Endothelial cell of umbilical vein (primary cell): ENCODE measurements at places on chromosomes 13 and 19. TPM values are rescaled to one million over a fixed set of nuclear protein-coding genes. Genes with fewer than 3 reads are reported as not detected.
A peak's percentile ranks its signal among the peaks of the same experiment; 100 is the strongest.

DNA sequence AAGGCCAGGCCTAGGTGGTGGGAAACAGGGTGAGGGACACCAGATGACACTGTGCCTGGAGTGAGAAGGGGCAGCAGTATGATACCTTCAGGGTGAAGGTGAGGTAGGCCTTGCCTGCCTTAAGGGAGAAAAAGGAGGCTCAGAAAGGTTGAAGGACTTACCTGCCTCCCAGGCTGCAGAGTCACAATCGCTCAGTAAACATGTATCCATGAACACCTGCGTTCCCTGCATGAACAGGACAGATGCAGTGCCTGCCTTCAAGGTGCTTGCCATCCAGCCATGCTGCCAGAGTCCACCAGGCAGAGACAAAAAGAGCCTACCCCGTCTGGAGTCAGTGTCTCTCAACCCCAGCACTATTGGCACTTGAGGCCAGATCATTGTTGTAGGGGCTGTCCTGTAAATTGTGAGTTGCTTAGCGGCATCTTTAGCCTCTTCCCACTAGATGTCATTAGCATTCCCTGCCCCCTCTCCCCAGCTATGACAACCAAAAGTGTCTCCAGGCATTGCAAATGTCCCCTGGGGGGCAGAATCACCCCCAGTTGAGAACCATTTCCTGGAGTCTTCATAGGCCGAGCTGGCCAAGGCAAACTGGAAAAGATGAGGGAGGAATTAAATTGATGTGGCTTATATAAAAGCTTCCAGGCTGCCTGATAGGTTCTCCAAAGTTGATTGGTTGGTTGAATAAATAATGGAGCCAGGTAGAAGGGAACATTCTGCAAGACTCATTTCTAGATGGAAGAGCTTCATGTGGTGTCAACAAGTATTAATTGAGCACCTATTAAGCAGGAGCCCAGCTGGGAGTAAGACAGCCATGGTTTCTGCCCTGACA, 1.7 kb downstream of the MAP3K10 start:
- DNase-seq: no peak

GRCh38 chr19:7326105-7326877, 22.4 kb upstream of the ARHGEF18 start:
- peak; percentile 22 for DNase-seq

DNA sequence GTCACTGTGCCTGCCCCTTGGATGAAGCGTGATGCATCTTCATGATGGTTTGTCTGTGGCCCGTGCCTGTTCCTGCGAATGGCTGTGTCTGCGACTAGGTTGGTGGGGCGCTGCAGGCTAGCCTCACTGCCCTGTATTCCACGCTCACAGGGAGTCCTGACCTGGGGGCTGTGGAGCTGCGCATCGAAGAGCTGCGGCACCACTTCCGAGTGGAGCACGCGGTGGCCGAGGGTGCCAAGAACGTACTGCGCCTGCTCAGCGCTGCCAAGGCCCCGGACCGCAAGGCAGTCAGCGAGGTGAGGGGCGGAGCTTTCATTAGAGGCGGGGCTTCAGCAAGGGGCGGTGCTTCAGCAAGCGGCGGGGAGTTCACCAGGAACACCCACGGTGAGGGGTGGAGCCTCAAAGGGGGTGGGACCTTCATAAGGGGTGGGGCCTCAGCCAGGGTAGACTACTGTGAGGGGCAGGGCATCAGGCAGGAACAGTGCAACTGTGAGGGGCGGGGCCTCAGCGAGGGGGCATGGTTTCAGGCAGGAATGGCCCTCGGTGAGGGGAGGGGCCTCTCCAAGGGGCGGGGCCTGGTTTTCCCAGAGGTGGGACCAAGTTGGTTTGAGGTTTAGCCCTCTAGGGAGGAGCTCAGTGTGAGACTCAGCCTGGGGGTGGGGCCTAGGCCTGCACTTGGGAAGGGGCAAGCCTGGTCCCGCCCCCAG, 17.2 kb downstream of the PKN1 start:
- DNase-seq: peak; percentile 65

ARRDC5 gene
- total RNA-seq: not detected in 2 replicates

DNA sequence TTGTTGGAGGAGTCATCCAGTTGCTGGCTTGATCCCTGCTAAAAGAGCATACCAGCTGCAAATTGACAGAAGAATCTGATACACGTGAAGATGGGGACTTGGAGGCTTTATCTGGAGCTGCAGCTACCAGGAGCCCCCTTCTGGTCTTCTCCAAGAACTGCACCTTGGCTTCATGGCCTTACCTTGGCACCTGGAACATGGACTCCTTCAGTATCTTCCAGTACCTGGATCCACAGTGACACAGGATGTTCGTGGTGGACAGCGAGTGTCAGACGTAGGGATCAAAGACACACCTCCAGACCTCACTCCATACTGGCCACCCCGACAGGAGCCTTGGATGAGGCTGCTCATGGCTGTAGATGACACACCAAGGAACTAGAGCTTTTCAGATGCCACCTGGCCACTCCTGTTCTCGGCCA, 9.9 kb upstream of the ACSBG2 start:
- DNase-seq: peak; percentile 75
